T-helper 17 cell (primary cell): ENCODE measurements at places on chromosomes 16 and 17.

DNA sequence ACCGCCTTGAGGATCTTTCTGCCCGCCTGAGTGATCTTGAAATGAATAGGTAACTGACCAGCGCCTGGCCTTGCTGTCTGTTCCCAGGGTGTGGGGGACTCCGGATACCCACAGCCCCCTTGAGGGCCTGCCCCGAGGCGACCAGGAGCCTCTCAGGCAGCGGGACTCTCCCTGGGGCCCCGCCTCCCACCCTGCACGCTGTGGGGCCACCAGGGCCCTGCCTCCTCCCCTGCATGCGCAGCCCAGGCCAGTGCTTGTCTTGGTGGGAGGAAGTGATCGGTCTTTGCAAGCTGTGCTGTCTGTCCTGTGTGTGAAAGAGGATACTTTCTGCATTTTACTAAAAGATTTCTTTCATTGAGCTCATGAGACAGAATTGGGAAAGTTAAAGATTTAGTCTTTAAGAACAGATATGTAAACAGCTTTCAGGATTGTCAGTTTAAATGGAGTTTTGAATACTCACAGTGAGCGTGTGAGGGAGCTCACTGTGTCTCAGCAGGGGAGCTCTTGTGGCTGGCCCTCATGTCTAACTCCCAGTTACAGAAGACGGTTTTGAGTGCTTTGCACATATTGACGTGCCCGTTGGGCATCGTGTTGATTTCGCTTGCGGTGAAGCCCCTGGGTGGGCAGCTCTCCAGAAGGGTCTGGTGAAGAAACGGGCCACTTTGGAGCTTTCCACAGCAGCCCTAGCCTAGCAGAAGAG is 36.1 kb upstream of the CAPN15 start:
- DNase-seq = no peak

DNA sequence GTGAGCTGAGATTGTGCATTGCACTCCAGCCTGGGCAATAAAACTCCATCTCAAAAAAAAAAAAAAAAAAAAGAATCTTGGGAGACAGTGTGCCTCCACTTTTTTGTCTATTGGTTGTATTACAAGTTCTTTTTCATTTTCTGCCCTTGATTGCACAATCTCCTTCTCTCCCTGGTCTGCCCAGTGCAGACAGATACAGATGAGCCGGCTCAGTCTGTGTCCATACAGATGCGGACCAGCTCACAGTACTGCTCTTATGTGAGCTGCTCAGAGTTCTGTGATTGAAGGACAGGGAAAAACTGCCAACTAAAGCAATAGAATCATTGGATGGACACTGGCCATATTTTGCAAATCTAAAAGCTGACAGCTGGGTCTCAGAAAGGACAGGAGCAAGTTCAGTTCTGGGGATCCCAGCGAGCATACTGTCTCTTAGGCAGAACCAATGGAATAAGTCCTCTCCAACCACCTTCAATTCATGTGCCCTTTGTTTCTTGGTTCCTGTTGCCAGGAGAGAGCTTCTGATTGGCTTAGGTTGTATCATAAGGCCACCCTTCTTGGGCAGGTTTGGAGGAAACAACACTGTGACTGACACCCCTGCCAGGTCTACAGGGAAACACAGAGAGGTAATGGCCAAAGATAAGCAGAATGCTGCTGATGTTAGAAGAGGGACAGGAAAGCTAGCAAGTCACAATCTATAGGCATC is 495.6 kb upstream of the HSBP1 start:
- DNase-seq = no peak

GRCh38 chr17:59074494-59074893 is 32.2 kb downstream of the TRIM37 start:
- DNase-seq = no peak

GRCh38 chr16:16780588-16780987 is 401.6 kb downstream of the NPIPA7 start:
- no peak for DNase-seq

- DNase-seq = no peak
Observed at GRCh38 chr16:22008215-22009059, 526 bp downstream of the MOSMO start.

DNA sequence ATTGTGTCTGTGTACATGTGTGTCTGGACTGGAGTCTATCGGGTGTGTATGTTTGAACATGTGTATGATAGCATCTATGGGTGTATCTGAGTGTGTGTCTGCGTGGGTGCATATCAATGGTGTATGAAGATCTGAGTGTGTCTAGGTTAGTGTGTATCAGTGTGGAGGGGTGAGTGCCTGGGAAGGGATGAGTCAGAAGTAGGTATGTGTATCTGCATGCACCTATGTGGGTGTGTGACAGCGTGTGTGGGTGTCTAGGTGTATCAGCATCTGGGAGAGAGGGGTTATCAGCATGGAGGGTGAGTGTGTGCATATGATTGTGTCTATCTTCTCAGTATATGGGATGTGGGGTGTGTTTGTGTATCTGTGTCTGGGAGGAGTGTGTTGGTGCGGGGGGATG is 58.2 kb upstream of the LHX1 start:
- DNase-seq = no peak

GRCh38 chr17:41098481-41098880 is 539 bp upstream of the KRTAP4-8 start:
- no peak for DNase-seq

- no peak for DNase-seq
Observed at GRCh38 chr17:52737071-52737470, 578.6 kb upstream of the CA10 start.
